NCI-H2107 (cell line): ENCODE measurements at places on chromosomes 13 and 19.

DNA sequence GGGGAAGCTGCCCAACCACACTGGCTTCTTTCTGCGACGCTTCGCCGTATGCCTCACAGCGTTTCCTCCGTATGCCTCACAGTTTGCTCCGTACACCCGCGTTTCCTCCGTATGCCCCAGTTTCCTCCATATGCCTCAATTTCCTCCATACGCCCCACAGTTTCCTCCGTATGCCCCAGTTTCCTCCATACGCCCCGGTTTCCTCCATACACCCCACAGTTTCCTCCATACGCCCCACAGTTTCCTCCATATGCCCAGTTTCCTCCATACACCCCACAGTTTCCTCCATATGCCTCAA lies 22.6 kb downstream of the GAS6 start:
- no peak for DNase-seq

DNA sequence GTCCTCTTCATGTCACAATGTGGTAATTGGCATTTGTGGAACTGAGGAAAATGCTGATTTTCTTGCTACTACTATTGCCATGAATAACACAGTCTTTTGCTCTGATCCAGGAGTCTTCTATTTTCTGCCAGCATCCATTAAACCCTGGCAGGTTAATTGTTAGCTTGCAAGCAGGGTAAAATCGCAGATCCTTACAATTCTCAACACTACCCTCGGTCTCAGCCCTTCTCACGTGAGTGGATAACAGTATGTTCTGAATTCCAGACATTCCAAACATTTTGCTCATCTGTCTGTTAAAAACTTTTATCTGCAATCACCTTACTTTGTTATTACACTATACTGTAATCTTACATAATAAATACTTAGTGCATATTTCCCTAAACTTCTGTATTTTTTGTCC lies 251.3 kb upstream of the ATXN8OS start:
- no peak for DNase-seq

GRCh38 chr13:113854238-113855011 lies 9.5 kb downstream of the GAS6 start:
- no peak for DNase-seq

DNA sequence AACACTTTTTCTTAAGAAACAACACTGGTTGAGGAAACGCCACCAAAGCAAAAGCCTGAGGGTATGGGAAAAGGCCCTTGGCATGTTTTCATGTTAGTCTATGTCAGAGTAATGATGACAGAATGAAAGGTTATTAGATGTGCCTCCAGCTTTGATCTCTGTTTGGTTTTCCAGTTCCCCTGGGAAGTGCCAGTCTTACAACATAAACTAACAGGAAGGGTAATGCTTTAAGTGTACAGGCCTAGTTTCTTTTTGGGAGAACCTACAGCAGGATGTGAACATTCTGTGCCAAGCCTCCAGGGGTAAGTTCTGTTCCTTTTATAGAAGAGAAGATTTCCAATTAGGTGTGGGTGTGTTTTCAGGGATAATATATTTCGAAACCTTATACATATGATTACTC lies 121.7 kb downstream of the FNDC3A start:
- DNase-seq: no peak

DNA sequence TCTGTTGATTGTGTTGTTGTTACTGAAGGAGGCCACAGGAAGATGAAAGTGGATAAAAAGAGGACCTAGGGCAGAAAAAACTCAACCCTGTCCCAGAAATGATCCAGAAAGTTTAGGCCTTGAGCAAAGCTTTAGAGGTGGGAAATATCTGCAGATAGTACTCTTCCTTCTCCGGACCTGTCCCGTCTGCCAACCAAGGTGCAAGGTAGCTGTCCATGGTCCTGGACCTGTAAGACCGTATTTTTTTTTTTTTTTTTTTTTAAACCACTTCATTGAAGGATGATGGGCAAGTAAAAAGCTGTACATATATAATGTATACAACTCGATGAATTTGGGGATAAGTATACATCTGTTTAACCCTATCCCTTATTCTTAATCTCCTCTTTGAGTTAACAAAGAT lies 225.9 kb downstream of the OLFM4 start:
- no peak for DNase-seq

DNA sequence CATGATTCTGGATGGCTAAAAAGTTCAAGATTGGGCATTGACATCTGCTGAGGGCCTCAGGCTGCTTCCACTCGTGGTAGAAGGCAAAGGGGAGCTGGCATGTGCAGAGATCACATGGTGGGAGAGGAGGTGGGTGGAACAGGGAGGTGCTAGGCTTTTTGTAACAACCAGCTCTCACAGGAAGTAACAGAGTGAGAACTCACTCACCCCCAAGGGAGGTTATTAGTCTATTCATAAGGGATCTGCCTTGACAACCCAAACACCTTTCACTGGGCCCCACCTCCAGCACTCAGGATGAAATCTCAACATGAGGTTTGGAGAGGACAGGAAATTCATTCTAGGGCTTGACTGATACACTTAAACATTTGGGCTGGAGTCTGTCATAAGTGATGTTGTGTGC lies 197.7 kb upstream of the RNF113B start:
- DNase-seq: no peak

- DNase-seq: no peak
These were observed 604 bp downstream of the THSD1 start for GRCh38 chr13:52405369-52405766.

GRCh38 chr19:27720155-27720554 lies 1492.8 kb downstream of the UQCRFS1 start:
- DNase-seq: no peak
